Foreskin fibroblast (primary cell): ENCODE measurements at places on chromosomes 12 and 14.

- no peak for DNase-seq
Measured at GRCh38 chr12:26697217-26697616, 135.8 kb downstream of the ITPR2 start.

- peak; percentile 55 for DNase-seq
Measured at GRCh38 chr12:104825408-104825807, 132.7 kb downstream of the SLC41A2 start.

DNA sequence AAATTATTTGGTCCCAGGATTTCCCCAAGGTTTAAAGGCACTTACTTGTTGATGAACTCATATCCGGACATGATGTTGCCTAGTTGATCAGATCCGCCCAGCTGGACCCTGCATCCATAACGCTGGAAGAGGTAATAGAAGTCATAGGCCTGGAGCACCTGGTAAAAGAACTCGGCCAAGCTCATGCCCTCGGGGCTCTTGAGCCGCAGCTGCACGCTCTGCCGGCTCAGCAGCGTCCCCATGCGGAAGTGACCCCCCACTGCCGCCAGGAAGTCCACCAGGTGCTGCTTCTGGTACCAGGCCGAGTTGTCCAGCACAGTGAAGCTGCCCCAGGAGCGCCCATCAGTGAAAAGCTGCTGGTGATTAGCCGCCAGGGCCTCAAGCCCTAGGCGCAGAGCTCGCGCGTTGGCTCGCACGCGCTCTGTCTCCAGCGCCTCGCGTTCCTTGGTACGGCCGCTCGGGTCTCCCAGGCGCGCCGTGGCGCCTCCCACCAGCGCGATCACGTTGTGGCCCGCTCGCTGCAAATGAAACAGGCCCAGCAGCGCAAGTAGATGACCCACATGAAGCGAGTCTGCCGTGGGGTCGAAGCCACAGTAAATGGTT, 545 bp downstream of the YARS2 start:
- DNase-seq: peak; percentile 91

DNA sequence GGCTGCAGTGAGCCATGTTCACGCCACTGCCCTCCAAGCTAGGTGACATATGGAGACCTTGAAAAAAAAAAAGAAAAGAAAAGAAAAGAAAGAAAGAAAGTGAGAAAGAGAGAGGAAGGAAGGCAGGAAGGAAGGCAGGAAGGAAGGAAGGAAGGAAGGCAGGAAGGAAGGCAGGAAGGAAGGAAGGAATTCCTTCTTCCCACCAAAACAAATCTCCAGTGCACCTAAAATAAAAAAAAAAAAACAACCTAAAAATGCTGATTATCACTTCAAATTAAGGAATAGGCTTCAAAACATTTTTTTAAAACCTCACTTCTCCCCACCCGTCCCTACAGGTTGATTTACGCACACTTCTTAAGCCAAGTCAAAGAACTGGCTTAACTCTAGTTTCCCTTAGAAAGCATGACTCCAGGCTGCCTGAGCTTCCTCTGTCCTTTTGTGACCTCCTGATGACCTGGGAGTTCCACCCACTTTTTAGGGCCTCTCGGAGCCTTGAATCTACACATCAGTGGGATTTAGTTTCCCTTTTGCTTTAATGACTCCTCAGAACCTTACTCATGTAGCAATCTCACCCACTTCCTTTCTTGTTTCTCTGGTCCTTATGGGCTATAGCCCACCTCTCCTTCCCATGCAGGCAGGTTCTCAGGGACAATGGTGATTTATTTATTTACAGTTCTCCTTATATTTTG, 18.6 kb downstream of the DUSP6 start:
- no peak for DNase-seq

DNA sequence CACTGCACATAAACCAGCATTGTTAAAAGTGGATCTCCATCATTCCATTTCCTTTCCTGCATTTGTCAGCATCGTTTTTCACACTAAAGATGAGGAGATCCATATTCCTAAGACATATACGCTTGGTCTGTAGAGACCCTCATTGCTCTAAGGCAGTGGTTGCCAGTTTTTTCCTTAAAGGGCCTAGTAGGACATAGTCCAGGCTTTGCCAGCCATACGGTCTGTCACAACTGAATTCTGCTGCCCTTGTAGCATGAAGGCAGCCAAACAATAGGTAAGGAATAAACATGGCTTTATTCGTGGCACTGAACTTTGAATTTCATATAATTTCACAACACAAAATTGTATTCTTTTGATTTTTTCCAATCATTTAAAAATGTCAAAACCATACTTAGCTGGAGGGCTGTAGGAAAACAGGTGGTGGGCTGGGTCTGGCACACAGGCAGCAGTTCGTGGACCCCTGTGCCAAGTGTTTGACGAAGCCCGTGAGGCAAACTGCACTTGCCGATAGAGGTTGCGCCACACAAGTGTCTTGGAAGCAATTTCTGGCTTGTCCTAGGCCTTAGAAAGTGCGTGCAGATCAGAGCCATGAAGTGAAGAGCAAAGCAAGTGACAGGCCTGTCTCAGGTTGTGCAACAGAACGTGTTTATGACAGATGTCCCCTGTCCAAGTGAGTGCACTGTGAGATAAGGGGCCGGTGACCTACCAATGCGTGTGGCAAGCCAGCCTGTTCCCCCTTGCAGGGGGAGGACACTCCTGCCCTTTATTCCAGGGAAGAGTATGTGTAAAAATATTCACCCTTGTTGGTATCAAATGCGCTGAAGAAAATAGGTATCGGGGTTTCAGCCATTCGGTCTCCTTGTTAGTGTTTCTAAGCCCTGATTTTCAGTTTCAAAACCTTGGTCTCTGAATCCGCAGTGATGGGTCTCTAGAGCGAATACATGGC, 916 bp upstream of the CHPT1 start:
- peak; percentile 21 for DNase-seq

- DNase-seq: peak; percentile 90
Measured at GRCh38 chr12:47752552-47752951, 6.1 kb downstream of the RAPGEF3 start.

DNA sequence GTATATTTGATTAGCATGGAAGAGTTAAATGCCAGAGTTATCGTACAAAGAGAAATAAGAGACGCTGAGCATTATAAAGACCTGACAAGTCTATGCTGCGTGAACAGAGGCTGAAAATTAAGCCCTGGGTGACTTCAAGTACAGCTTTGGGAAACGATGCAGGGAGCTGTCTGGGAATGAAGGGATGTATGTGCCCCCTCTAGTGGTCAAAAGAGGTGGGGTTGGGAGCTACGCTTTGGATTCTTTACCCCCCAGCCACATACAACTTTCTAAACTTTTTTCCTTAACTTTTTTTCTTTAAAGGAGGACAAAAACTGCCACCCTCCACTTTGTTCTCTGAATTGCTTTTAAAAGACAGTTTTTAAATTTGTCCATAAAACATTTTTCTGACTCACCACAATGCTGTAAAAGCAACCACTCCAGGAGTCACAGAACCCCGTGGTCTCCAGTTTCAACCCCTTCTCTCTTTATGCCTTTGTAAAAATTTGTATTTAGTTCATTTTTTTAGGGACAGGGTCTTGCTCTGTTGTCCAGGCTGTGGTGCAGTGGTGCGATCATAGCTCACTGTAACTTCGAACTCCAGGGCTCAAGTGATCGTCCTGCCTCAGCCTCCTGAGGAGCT, 59.4 kb downstream of the ZNF664 start:
- peak; percentile 52 for DNase-seq
